ENCODE measurements at places on chromosomes 1 and 21.

DNA sequence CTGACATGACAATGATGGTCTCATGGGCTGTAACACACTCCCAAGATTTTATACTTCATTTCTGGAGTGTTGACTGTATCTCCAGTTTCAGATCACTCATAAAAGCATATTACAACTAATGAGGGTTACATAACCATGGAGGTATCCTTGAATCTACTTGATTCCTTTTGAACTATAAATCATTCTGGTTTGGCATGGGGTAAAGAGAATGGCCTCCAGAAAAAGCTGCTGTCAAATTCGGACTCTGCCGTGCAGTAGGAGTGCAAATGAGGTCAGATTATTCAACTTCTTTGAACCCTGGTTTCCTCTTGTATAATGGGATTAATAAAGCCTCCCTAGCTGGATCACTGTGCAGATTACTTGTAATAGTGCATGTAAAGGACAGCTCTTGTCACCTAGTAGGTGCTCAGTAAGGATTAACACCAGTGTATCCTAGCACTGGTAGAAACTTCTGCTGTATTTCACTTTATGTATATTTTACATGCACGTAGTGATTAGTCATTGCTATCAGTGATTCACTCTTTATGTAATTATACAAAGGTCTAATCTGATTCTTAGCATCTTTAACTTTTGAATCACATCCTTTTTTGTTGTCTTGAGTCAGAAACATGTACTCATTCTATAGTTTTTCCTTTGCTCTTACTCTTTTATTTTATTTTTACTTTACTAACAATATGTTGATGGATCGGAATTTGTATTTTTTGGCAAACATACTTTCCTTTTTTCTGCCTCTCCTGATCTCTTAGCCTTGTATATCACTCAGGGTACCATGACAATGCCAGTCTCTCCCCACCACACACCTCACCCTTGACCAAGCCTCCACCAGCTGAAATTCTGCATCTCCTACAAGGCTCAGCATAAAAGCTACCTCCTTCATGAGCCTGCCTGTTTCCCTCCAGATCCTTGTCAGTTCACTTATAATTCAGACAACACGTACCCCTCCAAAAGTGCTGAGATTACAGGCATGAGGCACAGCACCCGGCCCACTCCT is 3.2 kb downstream of the LRRC8C start:
- DNase-seq: no peak

GRCh38 chr1:187696073-187696472 is 867.3 kb downstream of the PLA2G4A start:
- DNase-seq: no peak

GRCh38 chr1:37177230-37177864 is 143.0 kb upstream of the GRIK3 start:
- DNase-seq: no peak

DNA sequence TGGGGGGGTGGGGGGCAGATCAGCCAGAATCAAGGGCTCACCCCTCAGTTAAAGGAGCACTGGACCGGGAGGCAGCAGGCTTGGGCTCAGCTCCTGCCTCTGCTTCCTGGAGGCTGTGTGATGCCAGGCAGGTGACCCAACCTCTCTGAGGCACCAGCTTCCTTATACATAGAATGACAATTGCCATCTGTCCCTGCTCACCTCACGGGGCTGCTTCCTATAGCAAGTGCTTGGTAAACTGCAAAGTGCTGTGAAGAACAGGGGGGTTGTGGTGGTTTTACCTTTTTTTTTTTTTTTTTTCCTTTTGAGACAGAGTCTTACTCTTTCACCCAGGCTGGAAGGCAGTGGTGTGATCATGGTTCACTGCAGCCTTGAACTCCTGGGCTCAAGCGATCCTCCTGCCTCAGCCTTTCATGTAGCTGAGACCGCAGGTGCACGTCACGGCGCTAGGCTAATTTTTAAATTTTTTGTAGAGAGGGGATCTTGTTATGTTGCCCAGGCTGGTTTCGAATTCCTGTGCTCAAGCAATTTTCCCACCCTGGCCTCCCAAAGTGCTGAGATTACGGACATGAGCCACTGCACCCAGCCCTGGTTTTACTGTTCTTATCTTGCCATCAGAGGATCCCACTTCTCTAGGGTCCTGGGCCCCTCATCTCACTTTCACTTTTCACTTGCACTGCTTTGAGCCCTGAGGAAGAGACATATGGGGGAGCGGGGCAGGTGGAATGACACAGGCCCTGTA is 11.6 kb downstream of the KCNQ4 start:
- DNase-seq: no peak

DNA sequence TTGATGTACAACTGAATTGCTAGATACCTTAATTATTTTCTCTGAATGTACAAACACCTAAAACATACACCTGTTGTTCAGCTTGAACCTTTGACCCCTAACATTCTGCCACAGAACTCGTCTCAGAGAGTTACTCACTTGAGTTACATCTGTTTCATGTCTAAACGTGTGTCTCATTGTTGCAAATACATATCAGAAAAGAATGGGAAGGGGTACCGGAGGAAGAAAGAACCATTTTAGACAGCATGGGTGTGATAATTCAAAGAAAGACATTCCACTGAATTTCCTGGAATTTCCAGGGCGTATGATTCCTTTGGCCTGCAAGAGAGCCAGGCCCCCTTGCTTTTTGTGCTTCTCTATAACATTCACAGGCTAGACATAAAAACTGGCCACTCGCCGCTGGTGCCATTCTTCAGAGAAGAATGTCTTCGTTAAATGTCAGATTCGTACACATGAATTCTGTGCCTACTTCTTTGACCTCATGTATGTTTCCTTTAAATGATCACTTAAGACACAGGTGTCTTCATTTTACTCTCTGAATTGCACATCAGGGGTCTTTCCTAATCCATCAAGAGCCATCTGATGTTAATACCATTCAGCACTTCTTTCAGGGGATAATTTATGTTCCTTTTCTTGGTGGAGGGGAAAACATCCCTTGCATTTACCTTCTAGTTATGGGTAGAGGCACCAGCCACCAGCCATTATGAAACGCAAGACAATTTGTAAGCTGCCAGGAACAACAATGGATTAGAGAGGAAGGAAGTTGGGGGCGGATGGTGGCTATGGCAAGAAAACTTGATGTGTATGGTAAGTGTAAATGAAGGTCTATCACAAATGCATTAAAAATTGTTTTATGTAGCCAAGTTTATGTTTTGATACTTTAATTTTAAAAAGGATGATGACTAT is 12.7 kb downstream of the ATF3 start:
- no peak for DNase-seq

GRCh38 chr1:206503591-206504362 is 3.6 kb upstream of the RASSF5 start:
- no peak for DNase-seq

- no peak for DNase-seq
Observed at GRCh38 chr1:9351654-9352271, 59.1 kb downstream of the SPSB1 start.

DNA sequence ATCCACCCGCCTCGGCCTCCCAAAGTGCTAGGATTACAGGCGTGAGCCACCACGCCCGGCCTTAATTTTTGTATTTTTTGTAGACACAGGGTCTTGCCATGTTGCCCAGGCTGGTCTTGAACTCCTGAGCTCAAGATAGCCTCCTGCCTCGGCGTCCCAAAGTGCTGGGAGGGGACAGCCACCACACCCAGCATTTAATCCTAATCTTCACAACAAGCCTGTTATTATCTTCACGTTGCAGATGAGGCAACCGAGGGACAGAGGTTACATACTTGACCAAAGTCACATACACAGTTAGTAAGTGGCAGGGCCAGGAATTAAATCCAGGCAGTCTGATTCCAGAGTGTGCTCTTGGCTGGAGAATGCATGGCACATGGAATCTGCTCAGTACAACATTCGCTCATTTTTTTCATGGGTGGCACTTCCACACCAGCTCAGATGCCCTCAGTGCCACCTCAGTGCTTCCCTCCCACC is 4.8 kb upstream of the GPR37L1 start:
- DNase-seq: no peak

DNA sequence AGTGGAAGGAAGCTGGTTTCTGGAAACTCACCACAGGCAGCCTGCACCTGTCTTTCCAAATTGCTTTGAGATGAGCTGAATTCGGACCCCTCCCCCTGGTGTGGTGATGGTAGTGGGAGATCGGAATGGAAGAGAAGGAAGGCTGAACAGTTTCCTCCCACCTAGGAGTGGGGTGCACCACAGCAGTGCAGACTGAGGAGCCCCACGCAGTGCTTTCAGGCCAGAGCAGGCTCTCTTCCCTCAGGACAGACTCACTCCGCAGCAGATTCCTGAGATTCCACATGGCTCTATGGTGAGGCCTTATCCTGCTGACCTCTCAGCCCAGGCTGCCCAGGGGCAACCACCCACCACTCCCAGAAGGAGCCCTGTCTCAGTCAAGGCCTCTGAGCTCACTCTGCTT is 80.9 kb downstream of the ATP1A1 start:
- DNase-seq: no peak

DNA sequence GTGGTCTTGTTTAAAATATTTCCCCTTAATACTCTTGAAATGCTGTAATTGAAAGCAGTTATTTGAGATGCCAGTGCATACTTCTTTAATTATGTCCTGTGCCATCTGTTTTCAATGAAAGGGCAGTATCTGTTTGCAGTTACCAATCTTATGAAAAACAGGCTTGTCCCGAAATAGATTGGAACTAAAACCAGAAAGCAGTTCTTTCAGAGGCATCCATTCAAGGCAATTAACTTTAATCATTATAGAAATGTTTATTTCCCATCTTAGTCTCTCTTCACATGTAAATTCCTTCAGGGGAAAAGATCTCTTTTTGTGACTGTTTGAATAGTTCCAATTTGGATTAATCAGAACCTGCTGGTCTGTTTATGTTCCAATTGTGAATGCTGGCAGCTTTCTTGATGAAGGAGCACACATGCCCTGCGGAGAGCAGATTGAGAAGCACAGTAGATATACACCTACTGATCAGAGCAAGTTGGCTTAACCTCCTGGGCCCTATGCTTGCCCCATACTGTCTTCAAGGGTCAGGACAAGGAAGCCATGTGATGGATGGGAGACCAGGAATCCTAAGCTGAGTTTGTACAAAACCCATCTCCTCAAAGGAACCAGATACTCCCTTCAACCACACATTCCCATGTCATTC is 41.6 kb upstream of the MROH9 start:
- no peak for DNase-seq

GRCh38 chr1:209584231-209584672 is 738 bp downstream of the CAMK1G start:
- no peak for DNase-seq

DNA sequence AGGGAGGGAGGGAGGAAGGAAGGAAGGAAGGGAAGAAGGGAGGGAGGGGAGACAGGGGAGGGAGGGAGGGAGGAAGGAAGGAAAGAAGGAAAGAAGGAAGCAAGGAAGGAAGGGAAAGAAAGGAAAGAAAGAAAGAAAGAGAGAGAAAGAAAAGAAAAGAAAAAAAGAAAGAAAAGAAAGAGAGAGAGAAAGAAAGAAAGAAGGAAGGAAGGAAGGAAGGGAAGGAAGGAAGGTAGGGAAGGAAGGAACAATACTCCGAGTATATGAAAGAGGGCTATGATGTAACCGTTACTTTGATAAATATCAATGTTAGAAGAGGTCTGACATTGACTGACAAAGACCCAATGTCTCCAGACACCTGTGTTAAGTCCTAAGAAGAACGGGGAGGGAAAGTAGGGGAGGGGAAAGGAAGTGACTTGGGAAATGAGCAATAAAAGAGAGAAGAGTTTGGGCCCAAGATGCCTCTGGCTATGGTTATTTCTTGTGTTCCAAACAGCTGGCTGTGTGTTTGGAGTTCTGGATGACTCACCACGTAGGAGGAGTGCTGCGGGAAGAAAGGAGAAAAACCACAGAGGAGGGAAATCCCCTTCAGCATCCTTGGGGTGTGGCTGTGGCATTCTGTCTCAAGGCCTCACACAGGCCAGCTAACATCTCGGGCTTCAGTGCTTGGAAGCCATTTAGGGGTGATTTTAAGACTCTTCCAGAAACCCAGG is 37.0 kb upstream of the RXRG start:
- no peak for DNase-seq

- no peak for DNase-seq
Observed at GRCh38 chr1:117336088-117336817, 31.0 kb upstream of the MAN1A2 start.

DNA sequence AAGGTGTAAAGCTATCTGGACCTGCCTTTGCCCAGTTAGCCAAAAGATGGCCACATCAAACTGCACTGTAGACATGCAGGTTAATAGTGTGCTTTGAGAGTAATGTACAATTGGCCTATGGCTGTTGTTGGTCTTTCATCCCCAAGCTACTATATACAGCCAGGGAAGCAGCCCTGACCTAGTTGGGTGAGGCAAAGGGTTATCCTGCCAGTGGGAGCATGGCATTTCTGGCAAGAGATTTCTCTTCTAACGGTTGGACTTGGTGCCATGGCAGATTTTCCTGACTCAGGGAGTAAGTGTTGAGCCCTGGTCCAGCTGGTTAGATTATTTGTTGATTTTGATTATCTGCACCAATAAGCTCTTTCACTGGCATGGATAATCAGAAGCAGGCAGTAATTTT is 119.8 kb downstream of the SDCCAG8 start:
- no peak for DNase-seq

GRCh38 chr1:8397511-8397910 is 79.6 kb downstream of the SLC45A1 start:
- no peak for DNase-seq

GRCh38 chr1:52216907-52217458 is 75.1 kb downstream of the ZFYVE9 start:
- DNase-seq: no peak

DNA sequence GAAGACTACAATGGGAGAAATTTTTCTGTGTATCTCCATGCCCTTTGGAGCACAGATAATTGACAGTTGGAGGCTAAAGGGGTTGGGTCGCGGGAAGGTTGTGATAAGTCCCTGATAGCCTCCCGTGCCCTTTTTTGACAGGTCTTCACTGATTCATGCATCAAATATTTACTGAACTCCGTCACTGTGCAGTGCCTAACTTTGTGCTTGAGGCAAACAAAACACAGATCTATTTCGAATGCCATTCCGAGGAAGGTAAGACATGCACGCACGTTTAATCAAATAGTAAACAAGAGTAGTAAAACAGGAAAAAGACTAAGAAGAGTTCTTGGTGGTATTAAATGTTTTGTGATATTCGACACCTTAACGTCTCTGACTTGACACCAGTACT is 494 bp upstream of the PIP5K1A start:
- DNase-seq: no peak

- no peak for DNase-seq
Observed at GRCh38 chr1:175530622-175531375, 212.6 kb downstream of the TNR start.

- DNase-seq: no peak
Observed at GRCh38 chr1:158675563-158676323, 10.8 kb downstream of the SPTA1 start.

DNA sequence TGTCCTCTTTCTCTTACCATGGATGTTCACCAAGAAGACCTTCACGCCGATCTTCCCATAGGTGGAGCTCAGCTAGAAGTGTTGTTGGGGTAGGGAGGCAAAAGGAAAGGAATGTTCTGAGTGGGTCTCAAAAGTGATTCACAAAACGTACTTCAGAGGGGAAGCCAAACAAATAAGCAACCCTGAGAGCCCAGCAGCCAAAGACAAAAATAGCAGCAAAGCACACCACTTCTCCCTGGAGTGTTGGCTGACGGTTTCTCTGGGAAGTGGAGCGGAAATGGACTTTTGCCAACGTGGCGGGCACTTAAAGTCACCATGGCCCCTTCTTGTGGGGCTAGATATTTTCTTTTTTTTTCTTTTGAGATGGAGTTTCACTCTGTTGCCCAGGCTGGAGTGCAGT is 23.1 kb downstream of the SLC26A9 start:
- no peak for DNase-seq
